Kidney (tissue), 22 donors: ENCODE measurements at places on chromosomes 3 and 15. TPM values are rescaled to one million over a fixed set of nuclear protein-coding genes. Genes with fewer than 3 reads are reported as not detected.

The OGG1 gene
- polyA plus RNA-seq: 51.6 TPM

The ENTPD3 gene
- 1.1 TPM for polyA plus RNA-seq

The MKRN3 gene
- polyA plus RNA-seq: not detected

The SLMAP gene
- 22.0 TPM for polyA plus RNA-seq

The EHHADH gene
- 60.9 TPM for polyA plus RNA-seq

The PLA2G4B gene
- 4.8 TPM for polyA plus RNA-seq

The GABRA5 gene
- polyA plus RNA-seq: not detected

The TPRG1 gene
- 0.37 TPM for polyA plus RNA-seq

The SERPINI2 gene
- not detected for polyA plus RNA-seq

The SPTBN5 gene
- polyA plus RNA-seq: 2.6 TPM

The LRRC31 gene
- polyA plus RNA-seq: not detected

The CHRFAM7A gene
- polyA plus RNA-seq: 0.54 TPM

The CHRNA7 gene
- polyA plus RNA-seq: 0.80 TPM

The KNG1 gene
- 710 TPM for polyA plus RNA-seq

The LINGO1 gene
- polyA plus RNA-seq: 6.8 TPM

The RBP2 gene
- 13.5 TPM for polyA plus RNA-seq
